Eye (tissue), 1 donor: ENCODE measurements at places on chromosomes 2 and 18.
A peak's percentile ranks its signal among the peaks of the same experiment; 100 is the strongest.

GRCh38 chr2:170170281-170171040 is 7.5 kb upstream of the MYO3B start:
- DNase-seq: peak; percentile 82

GRCh38 chr2:120731175-120731574 is 4.5 kb upstream of the GLI2 start:
- DNase-seq: no peak

DNA sequence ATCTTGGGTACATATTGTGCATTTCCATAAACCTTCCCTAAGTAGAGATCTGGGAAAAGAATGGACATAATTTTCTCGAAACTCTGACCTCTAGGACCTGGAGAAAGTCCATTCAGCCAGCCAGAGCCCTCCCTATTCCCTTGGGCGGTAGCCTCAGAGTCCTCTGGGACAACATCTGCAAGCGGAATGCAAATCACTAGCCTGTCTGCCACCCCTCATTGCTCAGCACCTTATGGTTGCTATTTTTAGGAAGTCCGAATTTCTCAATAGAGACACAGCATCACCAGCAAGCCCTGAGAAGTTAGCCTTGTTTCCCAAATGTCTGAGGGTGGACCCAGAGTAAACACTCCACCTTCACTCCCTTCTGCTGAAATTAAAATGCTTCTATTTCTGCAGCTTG is 17.6 kb upstream of the CD28 start:
- no peak for DNase-seq

- peak; percentile 83 for DNase-seq
These were observed 286.5 kb upstream of the SYT4 start for GRCh38 chr18:43563780-43564179.
